ENCODE measurements at places on chromosomes 2 and 18. TPM values are rescaled to one million over a fixed set of nuclear protein-coding genes. Genes with fewer than 3 reads are reported as not detected.

- peak; percentile 37 for DNase-seq
Observed at GRCh38 chr18:50203801-50204604, 9.1 kb upstream of the MYO5B start.

DNA sequence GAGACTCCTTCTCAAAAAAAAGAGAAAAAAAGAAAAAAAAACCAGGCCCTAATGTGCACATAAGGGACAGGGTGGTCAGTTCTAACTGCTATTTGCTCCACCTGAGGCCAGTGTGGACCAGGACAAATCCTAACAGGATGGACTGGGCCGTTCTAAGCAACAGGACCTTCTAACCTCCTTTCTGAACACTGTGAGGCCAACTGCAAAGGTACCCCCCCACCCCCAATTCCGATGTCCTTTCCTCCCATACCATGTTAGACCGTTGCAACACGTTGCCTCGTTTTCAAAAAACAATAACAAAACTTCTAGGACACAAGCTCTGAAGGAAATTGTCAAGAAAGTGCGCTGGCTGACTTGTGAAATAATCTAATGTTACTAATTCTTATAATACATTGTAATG lies 1.2 kb downstream of the THAP4 start:
- DNase-seq = peak; percentile 56

- peak; percentile 86 for DNase-seq
Observed at GRCh38 chr2:43311276-43311675, 84.9 kb upstream of the ZFP36L2 start.

DNA sequence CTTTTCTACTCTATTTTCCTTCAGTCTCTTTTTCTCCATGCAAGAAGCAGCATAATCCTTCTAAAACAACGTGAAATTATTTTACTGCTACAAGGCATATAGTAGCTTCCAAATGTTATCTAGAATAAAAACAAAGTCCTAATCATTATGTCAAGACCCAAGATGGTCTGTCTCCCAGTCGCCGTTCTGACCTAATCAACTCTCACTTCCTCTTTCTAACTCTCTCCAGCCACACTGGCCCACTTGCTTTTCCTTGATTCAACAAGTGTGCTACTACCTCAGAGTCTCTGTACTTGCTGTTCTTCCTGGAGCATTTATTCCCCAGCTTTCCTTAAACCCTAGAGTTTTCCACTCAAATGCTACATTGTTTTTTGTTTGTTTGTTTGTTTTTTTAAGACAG lies 1491.2 kb downstream of the LRP1B start:
- DNase-seq = no peak

Gene FER1L5
- total RNA-seq = 0.86 TPM
